ENCODE measurements at places on chromosomes 7 and 10.

DNA sequence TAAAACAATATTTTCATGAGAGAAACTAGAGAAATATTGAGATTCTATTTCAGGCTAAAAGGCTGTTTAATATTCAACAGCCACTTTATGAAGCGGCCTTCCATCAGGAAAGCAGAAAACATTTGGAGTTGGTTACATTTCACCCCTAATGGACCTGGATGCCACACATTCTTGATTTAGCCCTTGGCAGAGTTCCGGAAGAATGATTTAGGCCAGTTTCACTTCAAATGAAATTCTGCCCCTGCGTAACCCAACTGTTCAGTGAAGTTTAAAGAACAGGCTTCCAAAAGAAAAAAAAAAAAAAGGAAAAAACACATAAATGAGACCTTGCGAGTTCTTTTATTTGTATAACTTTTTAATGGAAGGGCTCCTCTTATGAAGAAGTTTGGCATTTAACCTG lies 239.2 kb upstream of the AKR1E2 start:
- DNase-seq: no peak

DNA sequence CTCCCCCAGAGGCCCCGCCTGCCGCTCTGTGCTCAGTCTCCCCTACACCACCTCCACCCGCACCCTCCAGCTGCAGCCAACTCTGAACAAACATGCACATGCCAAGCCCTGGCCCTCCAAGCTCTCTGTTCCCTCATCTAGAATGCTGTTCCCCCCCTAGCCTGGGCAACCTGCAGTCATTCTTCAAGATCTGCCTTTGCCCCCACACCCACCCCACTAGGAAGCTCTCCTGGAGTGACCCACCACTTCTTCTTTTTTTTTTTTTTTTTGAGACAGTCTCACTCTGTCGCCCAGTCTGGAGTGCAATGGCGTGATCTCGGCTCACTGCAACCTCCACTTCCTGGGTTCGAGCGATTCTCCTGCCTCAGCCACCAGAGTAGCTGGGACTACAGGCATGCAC lies 13.7 kb downstream of the MYL10 start:
- no peak for DNase-seq

DNA sequence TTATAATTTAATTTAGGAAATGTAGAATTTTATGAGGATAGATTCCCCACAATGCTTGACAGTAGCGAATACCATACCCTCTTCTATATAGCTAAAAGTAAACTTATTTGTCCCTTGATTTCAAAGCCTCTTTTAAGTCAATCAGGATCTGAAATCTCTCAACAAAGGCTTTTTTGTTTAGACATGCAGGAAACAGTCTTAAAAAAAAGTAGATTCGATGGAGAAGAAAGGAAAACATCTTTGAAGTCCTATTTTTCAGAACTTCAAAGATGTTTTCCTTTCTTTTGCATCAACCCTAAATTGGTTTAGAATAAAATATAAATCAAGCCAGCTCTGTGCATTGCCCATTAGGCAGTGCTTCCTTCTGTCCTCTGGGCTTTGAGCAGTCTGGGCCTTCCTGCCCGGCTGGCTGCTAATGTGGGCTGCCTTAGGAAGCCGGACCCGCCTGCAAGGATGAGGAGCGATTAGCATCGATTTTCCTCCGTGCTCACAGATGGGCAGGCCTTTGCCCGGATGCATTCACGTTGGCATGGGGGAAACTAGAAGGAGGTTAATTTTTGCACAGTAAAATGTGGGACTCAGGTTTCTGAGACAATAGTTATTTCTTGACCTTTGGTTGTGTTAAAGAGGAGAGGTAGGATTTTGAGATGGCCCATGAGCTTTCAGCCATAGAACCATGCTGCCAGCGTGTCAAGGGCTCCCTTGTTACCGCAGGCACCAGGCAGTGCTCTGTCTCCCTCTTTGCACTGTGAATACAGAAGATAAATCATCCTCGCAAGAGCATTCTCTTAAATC lies 15.5 kb downstream of the MSRB2 start:
- DNase-seq: no peak

DNA sequence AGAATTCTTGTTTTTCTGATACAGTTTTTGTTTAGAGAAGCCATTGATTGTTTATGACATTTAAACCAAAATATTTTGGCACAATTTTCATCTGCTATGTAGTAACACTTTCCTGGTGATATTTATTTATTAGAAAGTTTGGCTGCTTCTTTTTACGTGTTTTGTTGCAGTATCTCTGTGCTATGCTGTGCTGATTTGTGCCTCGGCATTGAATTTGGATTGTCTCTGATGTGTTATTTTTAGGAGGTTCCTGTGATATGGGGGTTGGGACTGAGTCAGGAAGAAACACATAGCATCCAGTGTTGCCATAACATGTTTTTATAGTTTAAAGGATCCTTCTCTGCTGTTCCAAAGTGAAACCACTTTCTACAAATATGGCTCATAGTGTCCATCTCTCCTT lies 1197.7 kb upstream of the LRRN3 start:
- no peak for DNase-seq

DNA sequence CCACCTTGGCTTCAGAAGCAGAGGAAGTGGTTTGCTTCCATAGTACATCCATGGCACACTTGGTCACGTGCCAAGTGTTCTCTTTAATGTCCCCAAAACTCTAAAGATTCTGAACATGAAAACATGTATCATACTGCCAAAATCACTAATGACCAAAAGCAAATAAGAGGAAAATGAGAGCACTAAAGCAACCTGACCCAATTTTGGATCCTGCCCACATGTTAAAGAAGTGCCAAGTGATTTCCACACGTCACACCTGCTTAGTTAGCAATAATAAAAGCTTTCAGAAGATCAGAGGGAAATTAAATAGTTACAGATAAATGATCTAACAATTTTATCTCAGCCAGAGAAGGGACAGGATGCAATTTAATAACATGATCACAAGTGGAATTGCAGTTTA lies 1170.0 kb downstream of the XPNPEP1 start:
- DNase-seq: no peak

DNA sequence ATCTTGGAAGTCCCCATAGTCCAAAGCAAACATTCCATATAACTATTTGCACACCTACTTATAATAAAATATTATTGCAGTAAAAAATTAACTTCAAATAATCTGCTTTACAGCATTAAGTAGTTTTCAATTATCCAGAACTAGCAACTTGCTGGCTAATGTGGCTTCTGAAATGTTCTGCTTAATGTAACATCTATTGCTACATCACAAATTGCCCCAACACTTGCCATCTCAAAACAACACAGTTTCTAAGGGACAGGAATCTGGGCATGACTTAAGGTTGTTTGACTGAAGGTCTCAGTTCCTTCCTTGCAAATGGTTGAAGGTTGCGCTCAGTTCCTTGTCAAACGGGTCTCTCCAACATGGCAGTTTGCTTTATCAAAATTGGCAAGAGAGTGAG lies 378.5 kb upstream of the SEMA3C start:
- no peak for DNase-seq

- no peak for DNase-seq
Measured at GRCh38 chr7:135664046-135664589, 1.8 kb downstream of the STMP1 start.

GRCh38 chr10:86375204-86375603 lies 8.6 kb upstream of the GRID1 start:
- no peak for DNase-seq

- DNase-seq: no peak
Measured at GRCh38 chr7:66216687-66217086, 11.6 kb downstream of the TPST1 start.

DNA sequence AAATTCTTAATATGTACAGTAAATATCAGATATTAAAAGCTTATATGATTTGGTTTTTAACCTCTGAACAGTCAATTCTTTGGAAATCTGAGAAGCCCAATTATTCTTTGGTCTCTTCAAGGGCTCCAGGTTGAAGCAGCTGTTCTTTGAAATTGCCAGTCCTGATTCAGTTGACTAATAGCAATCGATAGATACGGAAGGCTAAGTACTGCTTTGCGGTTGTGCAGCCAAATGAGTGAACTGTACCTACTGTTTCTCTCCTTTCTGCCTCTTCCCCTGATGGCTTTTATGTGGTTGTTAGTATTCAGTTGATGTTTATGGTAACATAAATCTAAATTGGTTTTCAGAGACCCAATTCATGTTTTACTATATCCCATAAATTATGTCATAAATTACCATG lies 103.1 kb upstream of the RPA3 start:
- DNase-seq: no peak

- DNase-seq: no peak
Measured at GRCh38 chr10:98363220-98363619, 51.8 kb downstream of the PYROXD2 start.
